ENCODE measurements at places on chromosomes 1 and 21.

GRCh38 chr21:26736449-26736848 is 108.8 kb downstream of the ADAMTS1 start:
- no peak for DNase-seq

- DNase-seq: no peak
These were observed 8.0 kb upstream of the SIM2 start for GRCh38 chr21:36690628-36691554.

GRCh38 chr1:51750729-51751128 is 127.8 kb downstream of the NRDC start:
- no peak for DNase-seq

DNA sequence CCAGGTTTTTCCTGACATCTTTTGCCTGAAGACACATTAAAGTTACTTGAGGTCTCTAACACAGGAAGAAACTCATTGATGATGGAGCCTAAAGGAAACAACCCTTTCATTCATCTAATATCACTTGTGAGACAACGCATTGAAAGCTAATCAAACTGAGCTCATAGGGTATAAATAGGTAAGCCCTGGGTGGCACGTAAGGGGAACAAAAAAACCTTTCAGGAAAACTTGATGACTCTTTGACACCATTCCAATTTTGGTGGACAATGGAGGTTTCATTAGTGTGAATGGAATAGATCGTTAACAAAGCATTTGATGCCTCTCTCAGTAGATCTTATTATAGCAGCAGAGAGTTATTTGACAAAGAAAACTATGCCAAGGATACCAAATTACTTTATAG is 80.7 kb upstream of the DUSP10 start:
- no peak for DNase-seq

GRCh38 chr21:31735511-31735992 is 3.6 kb upstream of the SCAF4 start:
- DNase-seq: no peak

DNA sequence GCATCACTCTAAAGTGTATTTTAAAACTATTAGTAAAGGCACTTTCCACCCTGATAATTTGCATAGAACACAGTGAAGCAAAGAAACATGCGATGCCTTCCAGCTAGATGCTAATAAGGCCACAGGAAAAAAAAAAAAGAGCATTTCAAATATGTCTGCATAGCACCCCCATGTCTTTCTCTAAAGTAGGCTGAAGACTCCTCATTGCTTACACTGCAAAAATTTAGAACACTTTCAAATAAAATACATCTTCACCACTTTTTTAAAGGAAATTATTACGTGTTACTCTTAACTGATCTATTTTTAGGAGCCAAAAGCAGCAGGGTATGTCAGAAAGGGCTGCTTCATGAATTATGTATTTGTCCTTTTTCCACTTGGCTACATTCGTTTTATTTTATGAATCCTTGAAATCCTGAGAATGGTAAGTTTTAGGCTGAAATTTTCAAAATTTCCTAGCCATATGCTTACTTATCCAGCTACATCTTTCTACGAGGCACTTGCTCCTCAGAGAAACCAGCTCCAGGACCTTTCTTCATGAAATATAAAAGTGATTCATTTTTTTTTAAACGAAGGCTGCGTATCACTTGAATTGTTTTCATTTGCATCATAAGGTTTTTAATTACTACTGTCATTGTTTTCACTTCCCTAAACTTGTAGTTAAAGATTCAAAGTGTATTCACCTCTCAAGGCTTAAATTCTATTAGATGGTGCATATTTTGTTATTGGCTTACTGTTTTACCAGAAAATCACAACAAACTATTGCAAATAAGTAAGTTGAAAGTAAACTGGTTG is 513.0 kb downstream of the PTPRC start:
- no peak for DNase-seq

DNA sequence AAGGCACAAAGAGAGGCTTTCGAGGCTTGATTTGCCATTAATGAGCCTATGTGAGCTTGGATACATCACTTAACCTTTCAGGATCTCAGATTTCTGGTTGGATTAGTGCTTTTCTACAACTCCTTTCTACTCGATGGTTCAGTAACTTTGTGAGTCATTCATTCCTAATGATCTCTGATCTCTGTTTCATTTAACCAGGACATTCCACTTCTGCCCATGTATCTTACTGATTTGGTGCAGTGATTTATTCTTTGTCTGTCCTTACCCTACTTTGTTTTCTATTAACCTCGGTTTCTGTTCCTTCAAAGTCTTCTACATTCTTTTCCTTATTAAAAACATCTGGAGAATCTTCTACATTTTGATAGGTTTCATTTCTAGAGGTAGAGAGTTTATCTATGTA is 94.6 kb upstream of the ZBTB18 start:
- no peak for DNase-seq

- DNase-seq: no peak
These were observed 60.6 kb upstream of the AKT3 start for GRCh38 chr1:243910607-243911006.

- DNase-seq: no peak
These were observed 6.7 kb downstream of the LSS start for GRCh38 chr21:46221664-46222435.

DNA sequence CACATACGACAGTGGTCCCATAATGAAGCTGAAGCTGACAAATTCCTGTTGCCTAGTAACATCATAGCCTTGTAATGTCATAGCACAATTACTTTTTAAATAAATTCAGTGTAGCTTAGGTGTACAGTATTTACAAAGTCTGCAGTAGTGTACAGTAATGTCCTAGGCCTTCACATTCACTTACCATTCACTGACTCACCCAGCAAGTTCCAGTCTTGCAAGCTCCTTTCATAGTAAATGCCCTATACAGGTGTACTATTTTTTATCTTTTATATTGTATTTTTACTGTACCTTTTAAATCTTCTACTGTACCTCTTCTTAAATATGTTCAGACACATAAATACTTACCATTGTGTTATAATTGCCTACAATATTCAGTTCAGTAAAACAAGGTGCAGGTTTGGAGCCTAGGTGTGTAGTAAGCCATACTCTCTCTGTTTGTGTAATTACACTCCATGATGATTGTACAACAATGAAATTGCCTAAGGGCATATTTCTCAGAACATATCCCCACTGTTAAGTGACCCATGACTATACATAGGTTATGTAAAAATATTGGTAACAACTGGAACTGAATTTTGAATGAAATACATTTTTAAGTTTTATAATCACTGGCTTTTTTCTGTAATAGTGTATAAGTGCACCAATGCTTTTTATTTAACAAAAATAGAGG is 33.5 kb upstream of the ADAM30 start:
- DNase-seq: no peak

GRCh38 chr1:169201084-169201619 is 94.7 kb downstream of the ATP1B1 start:
- no peak for DNase-seq

- no peak for DNase-seq
These were observed 43.8 kb upstream of the SELENON start for GRCh38 chr1:25756215-25756614.
